ENCODE measurements at places on chromosomes 12 and 14.

DNA sequence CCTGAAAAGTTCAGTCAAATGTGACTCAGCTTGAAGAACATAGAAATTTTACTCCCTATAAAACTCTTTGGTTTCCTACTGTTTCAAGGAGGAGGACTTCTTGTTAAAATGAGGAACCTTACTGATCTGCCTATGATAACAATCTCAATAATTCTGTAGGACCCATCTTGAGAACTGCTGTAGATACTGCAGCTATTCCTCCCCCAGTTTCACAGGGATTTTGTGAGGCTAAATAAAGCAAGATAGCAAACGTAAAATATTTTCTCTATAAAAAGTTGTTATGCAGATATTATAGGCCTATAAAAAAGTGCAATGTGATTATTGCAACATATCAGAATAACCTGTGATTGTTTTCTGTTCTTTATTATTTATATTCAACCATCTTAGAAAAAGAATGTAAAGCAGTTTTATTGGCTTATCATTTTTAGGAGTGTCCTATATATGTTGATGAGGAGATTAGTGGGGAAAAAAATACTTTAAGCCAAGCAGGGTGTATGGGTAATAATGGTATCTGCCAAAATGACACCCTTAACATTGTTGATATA is 12.1 kb downstream of the CLEC14A start:
- DNase-seq = no peak

GRCh38 chr12:21775133-21775820 is 771 bp upstream of the KCNJ8 start:
- DNase-seq = no peak

- no peak for DNase-seq
Observed at GRCh38 chr14:54667026-54667744, 100.3 kb downstream of the SAMD4A start.

DNA sequence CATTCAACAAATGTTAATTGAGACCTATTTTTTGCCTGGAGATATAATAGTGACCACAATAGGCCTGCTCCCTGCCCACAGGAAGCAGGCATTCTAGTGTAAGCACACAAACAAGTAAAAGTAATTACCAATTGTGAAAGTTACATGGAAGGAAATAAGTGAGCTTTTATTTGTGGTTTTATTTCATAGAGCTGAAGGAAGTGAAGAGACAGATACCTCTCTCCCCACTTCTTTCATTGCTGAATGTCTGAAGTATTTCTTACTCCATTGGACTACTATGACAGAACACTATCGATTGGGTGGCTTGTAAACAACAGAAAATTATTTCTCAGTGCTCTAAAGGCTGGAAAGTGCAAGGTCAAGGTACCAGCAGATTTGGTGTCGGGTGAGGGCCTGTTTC is 183.5 kb downstream of the PRKCH start:
- DNase-seq = no peak

DNA sequence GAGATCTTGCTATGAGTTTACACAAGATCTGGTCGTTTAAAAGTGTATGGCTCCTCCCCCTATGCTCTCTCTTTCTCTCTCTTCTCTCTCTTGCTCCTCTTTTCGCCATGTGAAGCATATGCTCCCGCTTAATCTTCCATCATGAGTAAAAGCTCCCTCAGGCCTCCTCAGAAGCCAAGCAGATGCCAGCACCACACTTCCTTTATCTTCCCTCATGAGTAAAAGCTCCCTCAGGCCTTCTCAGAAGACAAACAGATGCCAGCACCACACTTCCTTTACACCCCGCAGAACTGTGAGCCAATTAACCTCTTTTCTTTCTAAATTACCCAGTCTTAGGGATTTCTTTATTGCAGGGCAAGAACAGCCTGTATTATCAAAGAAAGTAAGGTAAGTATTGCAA is 152.4 kb downstream of the SEC23A start:
- no peak for DNase-seq

DNA sequence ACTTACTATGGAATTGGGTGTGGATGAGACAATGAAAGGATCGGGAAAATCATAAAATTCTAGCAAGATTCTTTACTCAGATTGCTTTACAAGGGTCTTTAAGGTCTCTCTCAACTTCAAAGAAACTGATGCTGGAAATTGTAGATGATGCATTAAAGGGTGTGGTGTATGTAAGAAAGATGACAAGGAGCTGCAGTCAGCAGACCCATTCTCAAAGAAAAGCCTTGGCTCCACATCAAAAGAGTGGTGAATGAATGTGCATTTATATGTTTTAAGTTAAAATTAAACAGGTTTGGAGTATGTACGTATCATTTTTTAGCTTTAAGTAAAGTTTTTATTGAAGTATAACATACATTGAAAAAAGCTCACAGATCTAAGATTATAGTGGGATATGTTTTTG is 194.5 kb downstream of the C12orf75 start:
- DNase-seq = no peak

DNA sequence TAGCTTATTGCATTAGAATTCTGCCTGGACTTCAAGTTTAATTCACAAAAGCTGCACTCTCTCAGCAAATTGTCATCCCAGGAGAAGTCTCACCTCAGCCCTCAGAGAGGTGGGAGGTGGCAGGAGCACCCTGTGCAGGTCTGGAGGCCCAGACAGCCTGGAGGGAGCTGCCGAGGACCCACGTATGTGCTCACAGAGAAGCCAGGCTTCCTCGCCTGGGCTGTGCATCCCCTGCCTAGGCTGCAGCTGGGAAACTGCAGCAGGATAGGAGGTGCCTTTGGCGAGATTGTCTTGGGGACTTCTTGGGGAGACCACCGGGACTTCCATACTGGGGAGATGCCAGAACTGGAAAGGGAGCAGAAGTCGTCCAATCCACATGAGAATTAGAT is 8.8 kb downstream of the CPNE6 start:
- no peak for DNase-seq

DNA sequence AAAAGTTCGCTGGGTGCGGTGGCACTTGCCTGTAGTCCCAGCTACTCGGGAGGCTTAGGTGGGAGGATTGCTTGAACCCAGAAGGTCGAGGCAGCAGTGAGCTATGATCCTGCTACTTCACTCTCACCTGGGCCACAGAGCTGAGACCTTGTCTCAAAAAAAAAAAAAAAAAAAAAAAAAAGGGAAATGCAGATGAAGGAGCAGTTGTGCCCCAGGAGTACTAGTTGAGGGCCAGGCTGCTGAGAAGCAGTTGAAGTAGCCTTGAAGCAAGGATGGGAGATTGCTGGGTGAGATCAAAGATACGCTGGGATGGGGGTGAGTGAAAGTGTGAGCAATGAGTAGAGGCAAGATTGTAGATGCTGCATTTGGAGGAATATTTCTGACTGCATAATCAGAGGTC is 93.4 kb upstream of the DNM1L start:
- DNase-seq = no peak

- no peak for DNase-seq
Observed at GRCh38 chr14:22512106-22512814, 76.8 kb downstream of the DAD1 start.
